Colonic mucosa (tissue), 4 donors: ENCODE measurements at places on chromosomes 12 and 14.

- DNase-seq, result no peak
Measured at GRCh38 chr12:30178916-30179315, 395.2 kb upstream of the TMTC1 start.

DNA sequence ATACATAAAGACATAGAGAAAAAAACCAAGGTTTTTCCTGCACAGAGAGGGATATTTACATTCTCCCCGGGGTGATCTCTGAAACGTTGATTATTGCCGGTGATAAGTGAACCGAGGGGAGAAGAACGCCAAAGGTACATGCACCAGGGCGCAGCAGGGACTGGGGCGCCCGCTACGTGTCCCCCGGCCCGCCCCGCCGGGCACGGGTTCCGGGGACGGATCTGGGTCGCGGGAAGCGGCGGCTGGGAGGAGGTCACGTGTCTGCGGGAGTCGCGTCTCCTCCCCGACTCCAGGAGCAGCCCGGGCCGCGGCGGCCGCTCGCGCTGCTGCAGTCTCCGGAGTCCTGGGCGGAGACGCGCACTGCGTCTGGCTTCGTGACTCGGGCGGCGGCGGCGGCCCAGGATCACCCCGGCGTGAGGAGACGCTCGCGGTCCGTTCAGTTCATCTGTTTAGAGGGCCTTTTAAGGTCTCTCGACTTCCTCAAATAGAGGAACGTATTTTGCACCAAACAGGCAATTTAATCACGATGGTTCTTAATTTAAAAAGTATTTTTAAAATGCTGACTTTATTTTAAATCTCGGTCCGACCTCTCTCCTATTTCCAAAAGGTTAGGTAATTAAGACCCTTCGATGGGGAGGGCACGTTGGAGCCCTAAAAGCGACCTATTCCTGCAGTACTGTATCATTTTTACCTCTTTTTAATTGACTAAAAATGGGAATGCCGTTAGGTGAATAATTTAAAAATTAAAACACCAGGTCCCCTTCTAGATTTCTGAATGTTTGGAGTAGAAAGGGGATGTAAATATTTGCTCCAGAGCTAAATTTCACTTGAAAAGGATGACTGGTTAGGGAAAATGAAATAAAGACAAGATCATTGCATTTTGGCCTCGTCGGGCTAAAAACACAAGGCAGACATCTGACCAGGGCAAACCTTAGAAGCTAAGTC is 1.8 kb upstream of the BHLHE41 start:
- DNase-seq, result peak; percentile 88

DNA sequence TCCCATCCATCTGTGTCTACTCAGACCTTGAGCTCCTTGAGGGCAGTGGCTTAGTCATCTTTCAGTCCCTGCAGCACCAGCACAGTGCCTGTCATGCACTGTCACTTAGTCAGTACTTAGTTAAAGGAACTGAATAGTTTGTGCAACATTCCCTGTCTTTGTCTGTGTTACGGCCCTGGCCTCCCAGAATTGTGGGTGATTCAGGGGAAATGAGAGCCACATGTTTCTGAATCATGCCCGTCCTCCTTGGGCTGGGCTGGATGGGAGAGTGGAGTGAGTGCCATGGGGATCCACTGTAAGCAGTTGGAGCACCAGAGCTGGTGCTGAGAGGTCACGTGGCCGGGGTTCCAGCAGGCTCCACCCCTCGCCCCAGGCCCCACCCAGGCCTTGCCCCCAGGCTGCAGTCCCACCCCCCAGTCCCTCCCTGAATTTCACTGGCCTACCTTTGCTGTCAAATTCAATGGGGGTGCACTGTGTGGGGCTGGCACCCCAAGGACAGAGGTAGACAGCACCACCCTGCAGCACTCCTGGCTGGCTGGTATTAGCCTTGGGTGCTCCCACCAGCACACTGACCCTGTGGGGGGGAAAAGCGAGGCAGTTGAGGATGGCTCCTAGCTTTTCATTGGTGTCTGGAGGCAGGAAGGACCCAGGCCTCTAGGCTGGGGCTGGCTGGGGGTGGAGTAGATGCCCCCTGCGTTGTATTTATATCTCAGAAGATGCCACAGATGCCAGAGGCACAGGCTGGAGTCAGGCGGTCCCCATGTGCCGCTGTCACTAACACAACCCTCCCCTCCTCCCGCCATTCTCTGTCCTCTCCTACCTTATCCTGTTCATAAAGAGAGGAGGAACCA is 7.5 kb downstream of the ITGA5 start:
- no peak for DNase-seq

GRCh38 chr12:101794574-101794973 is 36.2 kb downstream of the GNPTAB start:
- DNase-seq, result no peak

GRCh38 chr14:69716478-69717187 is 50.3 kb upstream of the SRSF5 start:
- DNase-seq, result no peak

GRCh38 chr12:65891987-65892481 is 67.8 kb downstream of the HMGA2 start:
- peak; percentile 59 for DNase-seq

GRCh38 chr12:20442322-20442721 is 74.0 kb downstream of the PDE3A start:
- DNase-seq, result no peak

GRCh38 chr14:96309896-96310330 is 53.2 kb downstream of the ATG2B start:
- no peak for DNase-seq
